ENCODE measurements at places on chromosomes 11 and 22. TPM values are rescaled to one million over a fixed set of nuclear protein-coding genes. Genes with fewer than 3 reads are reported as not detected.

DNA sequence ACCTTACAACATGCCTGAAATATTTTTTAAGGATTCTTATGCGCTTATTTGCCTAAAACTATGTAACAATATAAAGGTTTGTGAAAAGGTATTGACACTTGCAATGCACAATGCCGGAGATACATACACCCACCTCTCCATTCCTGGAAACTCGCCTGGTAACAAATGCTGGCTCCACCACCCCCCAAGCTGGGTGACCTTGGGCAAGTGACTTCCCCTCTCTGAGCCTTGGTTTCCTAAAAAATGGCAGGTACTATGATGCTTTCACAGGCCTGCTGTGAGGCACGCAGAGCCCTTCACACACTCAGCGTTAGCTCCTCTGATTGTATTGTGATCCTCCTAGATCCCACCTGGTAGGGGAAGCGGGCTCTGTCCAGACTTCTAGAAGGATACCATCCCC is 2.3 kb downstream of the GAL3ST1 start:
- peaks cover 23% of the 10 kb centered on the region for H3K27me3 ChIP-seq
- no peak overlapping the region for H3K4me3 ChIP-seq
- no peak overlapping the region for H3K27ac ChIP-seq
- DNase-seq: no peak
- H3K4me1 ChIP-seq: peaks cover 5% of the 10 kb centered on the region
- peaks cover 27% of the 10 kb centered on the region for H3K36me3 ChIP-seq

MS4A10 gene
- not detected for total RNA-seq

LDHAL6A gene
- total RNA-seq: not detected

- H3K27ac ChIP-seq: no peak overlapping the region
- no peak overlapping the region for H3K4me3 ChIP-seq
- H3K27me3 ChIP-seq: no peaks in the 10 kb centered on the region
- H3K36me3 ChIP-seq: peaks cover 8% of the 10 kb centered on the region
Observed at GRCh38 chr11:47259232-47259977, 1.6 kb downstream of the NR1H3 start.

- H3K4me1 ChIP-seq: peaks cover 2% of the 10 kb centered on the region
- H3K36me3 ChIP-seq: peaks cover 17% of the 10 kb centered on the region
- H3K27me3 ChIP-seq: no peaks in the 10 kb centered on the region
- no peak overlapping the region for H3K27ac ChIP-seq
- H3K4me3 ChIP-seq: no peak overlapping the region
Observed at GRCh38 chr22:18104566-18104965, 6.0 kb upstream of the TUBA8 start.

TSPAN18 gene
- total RNA-seq: 0.47 TPM

- H3K4me3 ChIP-seq: peak overlapping the region; percentile 14
- H3K27ac ChIP-seq: peak overlapping the region; percentile 77
- peaks cover 6% of the 10 kb centered on the region for H3K36me3 ChIP-seq
- peak; percentile 85 for DNase-seq
Observed at GRCh38 chr22:32991353-32992101, 66.7 kb downstream of the SYN3 start.

DNA sequence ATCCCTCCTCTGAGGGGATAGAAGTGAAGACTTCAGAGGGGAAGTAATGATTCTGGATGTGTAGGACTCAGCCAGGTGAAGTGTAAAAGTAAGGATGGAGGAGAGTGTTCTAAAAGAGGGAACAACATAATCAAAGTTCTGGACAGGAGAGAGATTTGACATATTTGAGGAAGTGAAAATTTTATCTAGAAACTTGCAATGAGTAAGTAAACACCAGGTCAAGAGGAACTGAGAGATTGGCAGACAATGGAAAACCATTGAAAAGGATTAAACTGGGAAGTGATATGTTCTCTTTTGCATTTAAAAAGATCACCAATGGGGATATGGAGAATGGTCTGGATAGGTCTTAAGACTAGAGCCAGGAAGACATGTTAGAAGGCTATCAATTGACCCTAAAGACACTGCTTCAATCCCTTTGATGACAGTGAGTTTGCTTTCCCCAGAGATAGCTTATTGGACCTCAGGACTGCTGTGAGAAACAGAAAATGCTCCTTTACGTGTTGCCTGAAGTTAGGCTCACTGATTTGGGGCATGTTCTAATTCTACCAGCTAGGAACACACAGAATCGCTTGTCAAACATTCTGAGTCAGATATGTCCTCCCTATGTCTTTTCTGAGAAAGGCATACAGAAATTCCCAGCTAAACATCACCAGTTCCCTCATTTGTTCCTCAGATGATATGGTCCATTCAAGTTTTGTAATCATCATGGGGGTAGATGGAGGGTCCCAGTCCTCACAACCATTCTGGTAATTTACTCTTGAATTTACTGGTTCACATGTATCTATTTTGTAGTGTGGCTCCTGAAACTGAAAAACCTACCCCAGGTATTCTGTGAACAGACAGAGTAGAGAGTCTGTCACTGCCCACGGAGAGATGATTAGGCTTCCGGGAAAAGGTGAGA is 144.9 kb downstream of the MAML2 start:
- no peaks in the 10 kb centered on the region for H3K27me3 ChIP-seq
- peaks cover 21% of the 10 kb centered on the region for H3K4me1 ChIP-seq
- H3K27ac ChIP-seq: peak overlapping the region; percentile 82
- DNase-seq: no peak
- H3K36me3 ChIP-seq: no peaks in the 10 kb centered on the region

XKR3 gene
- 0.17 TPM for total RNA-seq

GRCh38 chr11:103871923-103872551 is 164.4 kb upstream of the DDI1 start:
- no peaks in the 10 kb centered on the region for H3K36me3 ChIP-seq
- no peak overlapping the region for H3K4me3 ChIP-seq
- H3K27ac ChIP-seq: no peak overlapping the region
- no peaks in the 10 kb centered on the region for H3K27me3 ChIP-seq

Data from MCF 10A (cell line).